ENCODE measurements at places on chromosomes 2 and 18.
A peak's percentile ranks its signal among the peaks of the same experiment; 100 is the strongest.

- DNase-seq, result no peak
These were observed 4.0 kb downstream of the NT5DC4 start for GRCh38 chr2:112724591-112725525.

DNA sequence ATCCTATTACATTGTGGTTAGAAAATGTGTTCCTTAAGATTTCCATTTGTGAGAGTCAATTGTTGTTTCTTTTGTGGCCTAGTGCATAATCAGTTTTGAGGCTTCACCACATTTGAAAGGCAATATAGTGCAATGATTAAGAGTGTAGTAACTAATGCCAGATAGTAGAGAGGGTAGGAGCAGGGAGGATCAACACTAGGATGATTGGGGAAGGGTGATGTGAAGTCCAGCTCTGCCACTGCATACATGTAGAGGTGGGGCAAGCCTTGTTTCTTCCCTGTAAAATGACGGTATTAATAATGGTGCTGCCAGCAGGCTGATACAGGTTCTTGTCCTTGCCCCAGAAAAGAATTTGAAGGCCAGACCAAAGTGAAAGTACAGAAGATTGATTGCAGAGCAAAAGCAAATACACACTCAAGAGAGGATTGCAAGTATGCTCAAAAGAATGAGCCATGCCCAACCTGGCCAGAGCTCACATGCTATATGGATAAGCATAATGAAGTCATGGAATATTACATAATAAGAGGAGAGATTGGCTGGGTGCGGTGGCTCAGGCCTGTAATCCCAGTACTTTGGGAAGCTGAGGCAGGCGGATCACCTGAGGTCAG, 8.0 kb downstream of the SP100 start:
- DNase-seq, result no peak

GRCh38 chr2:165436559-165436958, 32.9 kb upstream of the CSRNP3 start:
- DNase-seq, result no peak

DNA sequence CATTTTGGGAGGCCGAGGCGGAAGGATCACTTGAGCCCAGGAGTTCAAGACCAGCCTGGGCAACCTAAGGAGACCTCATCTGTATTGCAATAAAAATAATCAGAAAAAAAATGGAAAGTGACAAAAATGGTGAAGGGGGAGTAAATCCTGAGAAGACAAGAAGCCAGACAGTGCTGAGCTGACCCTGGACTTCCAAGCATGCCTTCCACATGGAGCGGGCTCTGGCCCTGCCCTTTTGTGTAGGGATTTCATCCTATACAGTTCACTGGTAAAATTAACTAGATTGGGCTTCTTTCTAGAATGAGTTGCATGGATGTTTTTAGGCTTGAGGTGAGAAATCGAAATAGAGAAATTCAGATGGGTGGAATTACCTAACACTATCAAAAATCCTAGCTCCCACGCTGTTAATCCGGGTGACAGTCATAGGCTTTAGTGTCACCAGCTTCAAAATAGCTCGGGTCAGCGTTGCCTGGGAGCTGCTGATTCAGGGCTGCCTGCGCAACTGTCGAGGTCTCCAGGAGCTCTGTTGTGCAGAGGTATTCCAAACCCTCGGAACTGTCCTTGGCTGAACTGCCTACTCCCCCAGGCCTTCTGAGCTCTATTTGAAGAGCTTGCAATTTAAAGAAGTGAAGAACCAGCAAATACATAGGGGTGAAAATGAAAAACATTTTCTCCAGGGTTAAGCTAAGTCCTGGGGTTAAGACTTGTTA, 21.5 kb upstream of the ZNF532 start:
- DNase-seq, result no peak

- no peak for DNase-seq
These were observed 490.4 kb upstream of the ID2 start for GRCh38 chr2:8191427-8191826.

GRCh38 chr2:13137679-13138078, 420.9 kb downstream of the TRIB2 start:
- no peak for DNase-seq

DNA sequence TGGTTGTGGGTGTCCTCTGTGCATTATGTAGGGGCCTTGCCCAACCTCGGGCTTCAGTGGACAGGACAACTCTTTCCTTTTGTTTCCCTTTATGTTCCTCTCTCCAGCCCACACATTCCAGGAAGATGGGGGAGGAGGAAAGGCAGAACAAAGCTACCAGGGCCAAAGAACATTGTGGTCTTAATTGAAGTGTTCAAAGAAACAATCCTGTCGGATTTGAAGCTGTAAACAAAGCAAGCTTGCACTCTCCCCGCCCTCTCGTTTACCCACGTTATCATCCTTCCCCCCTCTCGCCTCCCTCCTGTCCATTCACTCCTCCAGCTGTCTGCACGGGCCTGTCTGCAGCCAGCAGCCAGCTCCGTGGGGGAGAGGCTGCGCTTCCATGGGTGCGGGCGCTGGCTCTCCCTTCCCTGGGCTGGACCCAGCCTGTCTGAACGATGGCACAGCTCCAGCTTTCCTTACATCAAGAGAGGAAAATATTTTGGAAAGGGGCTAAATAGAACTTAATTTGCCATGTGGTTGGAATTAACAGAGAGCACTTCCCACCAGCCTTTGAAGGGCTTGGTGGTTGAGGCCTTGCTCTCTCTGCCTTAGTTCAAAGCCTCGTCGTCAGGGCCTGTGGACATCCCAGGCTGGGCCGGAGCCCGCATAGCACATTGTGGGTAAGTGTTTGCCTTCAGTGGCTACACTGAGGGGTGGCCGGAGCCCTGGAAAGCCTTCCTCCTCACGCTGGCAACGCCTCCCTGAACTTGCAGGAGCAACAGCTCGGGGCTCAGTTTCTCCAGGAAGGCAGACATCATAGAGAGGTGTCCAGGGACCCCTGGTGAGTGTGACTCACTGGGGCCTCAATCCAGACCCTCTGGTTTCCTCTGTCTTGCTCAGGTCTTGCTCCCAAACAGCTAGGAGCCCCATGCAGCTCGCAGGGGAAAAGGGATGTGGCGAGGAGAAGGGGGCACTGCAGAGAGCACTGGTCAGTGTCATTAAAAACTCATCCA, 60.6 kb upstream of the HS6ST1 start:
- peak; percentile 70 for DNase-seq

GRCh38 chr18:37019157-37019827, 190.4 kb downstream of the KIAA1328 start:
- DNase-seq, result peak; percentile 4

GRCh38 chr2:54803783-54804751, 80.6 kb downstream of the EML6 start:
- peak; percentile 49 for DNase-seq

DNA sequence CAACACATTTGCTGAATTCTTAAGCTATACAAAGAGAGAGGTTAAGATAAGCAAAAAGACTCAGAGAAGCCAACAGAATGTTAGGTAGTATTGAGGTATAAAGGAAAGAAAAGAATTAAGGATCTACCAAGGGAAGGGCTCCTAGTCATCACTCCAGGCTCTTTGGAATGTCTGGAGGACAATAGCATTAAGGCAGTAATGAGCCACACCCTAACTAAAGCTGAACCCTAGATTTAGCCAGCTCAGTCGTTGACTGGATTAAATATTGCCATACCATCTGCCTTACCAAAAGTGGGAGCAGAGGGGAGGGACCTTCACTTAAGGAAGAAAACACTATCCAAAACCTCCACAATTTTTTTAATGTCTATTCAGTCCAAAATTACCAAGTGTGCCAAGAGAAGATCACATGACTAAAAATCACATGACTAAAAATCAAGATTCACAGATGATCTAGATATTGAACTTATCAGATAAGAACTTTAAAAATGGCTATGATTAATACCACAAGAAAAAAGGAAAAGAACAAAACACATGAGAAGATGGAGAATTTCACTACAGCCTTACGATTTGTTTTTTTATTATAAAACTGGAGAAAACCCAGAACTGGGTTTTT, 59.7 kb downstream of the EXOC6B start:
- DNase-seq, result no peak

DNA sequence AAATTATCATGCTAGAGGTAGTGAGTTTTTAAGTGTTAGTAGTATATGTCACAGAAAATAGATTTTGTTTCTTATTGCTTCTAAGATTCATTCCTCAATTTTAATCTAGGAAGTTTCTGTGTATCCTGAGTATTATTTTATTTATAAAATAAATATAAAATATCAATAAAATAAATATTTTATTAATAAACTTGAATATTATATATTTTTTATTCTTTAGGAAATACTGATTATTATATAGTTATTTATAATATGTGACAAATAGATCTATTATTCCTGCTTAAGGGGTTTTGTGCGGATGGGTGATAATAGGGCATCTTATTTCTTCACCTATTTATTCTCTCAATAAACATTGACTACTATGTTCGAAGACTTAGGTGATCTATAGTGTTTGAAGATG, 191.0 kb downstream of the ZNF407 start:
- no peak for DNase-seq

- DNase-seq, result no peak
These were observed 60.5 kb downstream of the MAP4K4 start for GRCh38 chr2:101758001-101758400.

GRCh38 chr2:112597537-112598322, 13.3 kb downstream of the CHCHD5 start:
- no peak for DNase-seq

- peak; percentile 41 for DNase-seq
These were observed 114.2 kb downstream of the FHOD3 start for GRCh38 chr18:36411745-36412168.

DNA sequence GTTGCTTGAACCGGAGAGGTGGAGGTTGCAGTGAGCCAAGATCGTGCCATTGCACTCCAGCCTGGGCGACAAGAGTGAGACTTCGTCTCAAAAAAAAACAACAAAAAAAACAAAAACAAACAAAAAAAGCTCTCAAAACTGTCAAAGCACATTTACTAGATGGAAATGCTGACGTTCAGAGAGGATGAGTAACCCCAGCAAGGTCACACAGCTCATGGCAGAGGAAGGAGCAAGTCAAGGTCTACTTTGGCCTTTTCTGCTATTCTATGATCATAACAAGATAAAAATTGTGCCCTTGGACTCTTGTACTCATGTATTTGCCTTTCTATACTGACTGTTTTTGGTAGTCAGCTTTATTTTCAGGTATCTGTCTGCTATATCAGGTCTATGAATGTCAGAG, 109.5 kb downstream of the ARL6IP6 start:
- DNase-seq, result no peak

DNA sequence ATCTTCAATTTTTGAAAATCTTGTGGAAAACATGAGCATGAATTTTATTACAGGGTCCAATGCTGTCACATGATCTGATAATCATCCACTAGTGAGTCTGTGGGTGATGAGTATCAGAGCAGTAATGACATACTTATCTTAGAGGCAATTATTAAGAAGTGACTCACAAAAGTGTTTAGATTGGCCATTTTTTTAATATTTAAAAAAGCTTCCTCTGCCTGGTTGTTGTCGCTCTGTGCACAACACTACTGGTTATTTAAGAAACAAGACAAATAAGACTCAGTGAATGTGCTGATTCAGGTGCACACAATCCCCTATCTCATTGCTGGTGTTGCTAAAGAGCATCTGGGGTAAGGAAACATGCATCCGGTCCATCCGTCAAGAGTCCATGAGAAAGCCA, 665.8 kb upstream of the ZEB2 start:
- DNase-seq, result no peak

- no peak for DNase-seq
These were observed 157.7 kb downstream of the ANTXR1 start for GRCh38 chr2:69170661-69171060.

- DNase-seq, result no peak
These were observed 52.8 kb downstream of the MARCO start for GRCh38 chr2:118994778-118995177.

- no peak for DNase-seq
These were observed 26.7 kb upstream of the TGFA start for GRCh38 chr2:70580352-70580751.

DNA sequence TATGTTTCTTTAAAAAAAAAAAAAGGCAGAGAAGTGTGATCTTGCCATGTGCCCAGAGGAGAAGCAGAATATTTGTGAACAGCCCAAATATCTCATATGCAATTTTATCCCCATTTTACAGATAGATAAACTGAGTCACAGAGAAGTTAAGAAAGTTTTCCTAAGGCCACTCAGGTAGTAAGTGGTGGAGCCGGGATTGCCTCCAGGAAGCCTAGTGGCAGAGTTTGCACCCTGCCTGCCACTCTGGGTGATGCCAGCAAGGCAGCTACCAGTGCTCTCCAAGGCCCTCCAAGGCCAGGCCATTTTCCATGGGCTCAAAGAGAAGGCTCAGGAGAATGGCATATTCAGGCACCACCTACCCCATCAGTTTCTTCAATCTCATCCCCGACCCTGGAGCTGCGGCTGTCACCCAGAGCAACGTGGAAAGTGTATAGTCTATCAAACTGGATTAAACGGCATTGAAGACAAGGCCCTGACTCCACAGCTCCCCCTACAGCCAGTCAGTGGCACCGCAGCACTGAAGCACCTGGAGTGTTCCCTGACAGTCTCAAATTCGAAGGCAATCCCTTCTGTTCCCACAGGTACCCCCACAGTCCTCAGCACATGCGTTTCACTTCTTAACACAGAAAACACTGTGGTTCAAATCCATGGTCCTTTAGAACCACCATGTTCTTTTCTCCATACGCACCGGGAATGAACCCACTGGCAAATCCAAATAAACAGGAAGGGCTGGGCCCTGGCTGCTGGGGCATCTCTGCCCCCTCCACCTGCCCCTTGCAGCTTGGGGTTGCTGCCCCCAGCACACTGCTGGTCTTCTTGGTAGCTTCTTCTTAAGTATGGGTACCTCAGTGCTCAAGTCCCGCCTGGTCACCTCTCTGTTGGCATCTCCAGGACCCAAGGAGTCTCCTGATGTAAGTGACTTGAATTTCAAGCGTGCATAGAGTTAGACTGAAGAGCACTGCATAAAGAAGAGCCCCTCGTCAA, 175.3 kb downstream of the INHBB start:
- peak; percentile 65 for DNase-seq

GRCh38 chr2:86512034-86512433, 51.2 kb downstream of the CHMP3 start:
- DNase-seq, result no peak

- no peak for DNase-seq
These were observed 726.6 kb upstream of the FANCL start for GRCh38 chr2:58967736-58968135.

GRCh38 chr2:231383416-231384108, 11.9 kb upstream of the B3GNT7 start:
- DNase-seq, result no peak

DNA sequence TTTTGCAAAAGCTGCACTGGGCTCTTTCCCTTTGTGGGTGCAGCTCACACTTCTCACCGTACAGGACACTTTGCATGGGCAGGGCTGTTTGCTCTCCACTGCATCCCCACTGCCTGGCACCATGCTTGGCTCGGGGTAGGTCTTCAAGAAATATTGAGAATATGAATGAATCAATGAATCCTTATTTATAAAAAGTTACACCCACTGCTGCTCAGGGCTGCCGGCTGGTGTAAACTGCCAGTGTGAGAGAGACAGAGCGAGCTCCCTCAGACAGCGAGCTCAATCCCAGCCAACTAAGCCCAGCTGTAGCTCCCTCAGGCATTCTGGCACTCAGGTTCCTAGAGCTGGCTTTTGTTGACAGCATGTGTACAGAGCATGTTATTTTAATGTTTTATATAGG, 3.4 kb downstream of the TMEM185B start:
- peak; percentile 6 for DNase-seq

DNA sequence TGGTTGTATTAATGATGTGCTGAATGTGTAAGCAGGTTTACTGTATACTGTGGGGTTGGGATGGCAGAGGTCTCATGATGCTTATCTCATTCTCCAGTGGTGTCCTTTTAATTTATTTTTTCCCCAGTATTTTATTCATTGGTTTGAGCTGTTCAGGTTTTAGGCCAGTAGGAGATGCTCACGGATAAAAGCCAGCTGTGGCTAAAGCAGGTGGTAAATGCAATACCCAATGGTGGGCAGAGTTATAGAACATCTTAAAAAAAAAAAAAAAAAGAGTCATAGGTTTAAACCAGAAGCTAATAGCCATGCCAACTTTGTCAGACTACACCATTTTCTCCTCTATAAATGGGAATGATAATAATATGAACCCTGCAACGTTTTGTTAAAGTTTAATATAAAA, 57.8 kb upstream of the NEUROD1 start:
- no peak for DNase-seq

Data from SK-N-SH (cell line).